ENCODE measurements at places on chromosomes 4 and X.

- DNase-seq = no peak
These were observed 17.6 kb downstream of the TBL1X start for GRCh38 chrX:9482408-9482807.

GRCh38 chr4:70997036-70997435, 3.6 kb downstream of the DCK start:
- DNase-seq = no peak

- no peak for DNase-seq
These were observed 1.9 kb downstream of the NALF2 start for GRCh38 chrX:69505772-69506616.

- DNase-seq = no peak
These were observed 917.2 kb downstream of the CENPC start for GRCh38 chr4:66628146-66628545.

GRCh38 chrX:54495814-54496516, at the start of gene FGD1:
Gene FGD1 (minus strand): TSS chrX:54496234. CDS start chrX:54495432, 802 bp downstream.
- peak; percentile 33 for DNase-seq

DNA sequence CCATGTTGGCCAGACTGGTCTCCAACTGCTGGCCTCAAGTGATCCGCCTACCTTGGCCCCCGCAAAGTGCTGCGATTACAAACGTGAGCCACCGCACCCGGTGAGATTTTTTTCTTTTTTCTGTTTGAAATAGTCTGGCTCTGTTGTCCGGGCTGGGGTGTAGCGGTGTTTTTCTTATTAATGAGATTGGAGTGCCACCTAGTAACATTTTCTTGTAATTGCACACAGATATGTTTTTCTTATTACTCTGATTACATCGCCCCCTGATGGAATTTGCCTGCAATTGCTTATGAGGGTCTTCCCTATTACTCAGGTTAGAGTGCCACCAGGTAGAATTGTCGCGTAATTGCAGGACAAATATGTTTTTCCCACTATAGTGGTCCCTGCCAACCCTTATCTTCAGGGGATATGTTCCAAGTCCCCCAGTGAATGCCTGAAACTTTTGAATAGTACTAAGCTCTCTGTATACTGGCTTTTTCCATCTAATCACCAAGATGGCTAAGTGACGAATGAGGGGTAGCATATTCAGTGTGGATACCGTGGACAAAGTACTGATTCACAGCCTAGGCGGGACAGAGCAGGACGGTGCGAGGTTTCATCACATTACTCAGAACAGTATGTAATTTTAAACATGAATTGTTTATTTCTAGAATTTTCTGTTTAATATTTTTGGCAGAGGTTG, 8.6 kb upstream of the PDHA1 start:
- no peak for DNase-seq

GRCh38 chr4:14168919-14169318, 541.4 kb upstream of the BOD1L1 start:
- DNase-seq = no peak

- no peak for DNase-seq
These were observed 45.0 kb downstream of the PSAPL1 start for GRCh38 chr4:7389719-7390118.

DNA sequence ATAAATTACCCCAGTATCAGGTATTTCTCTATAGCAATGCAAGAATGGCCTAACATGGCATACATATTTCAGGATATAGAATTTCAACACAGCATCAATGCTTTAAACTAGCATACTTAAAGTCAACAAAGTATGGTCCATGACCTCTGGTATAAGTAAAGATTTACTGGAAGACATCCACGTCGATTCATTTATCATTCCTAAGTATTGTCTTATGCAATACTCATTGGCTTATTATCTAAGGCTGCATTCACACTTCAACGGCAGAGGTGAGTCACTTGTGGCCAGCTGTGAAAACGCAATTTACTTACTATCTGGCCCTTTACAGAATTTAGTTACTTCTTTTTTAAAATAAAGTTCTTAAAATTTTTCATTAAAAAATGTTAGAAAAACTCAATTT, 42.6 kb downstream of the ADGRA3 start:
- no peak for DNase-seq
